Activated CD4-positive, alpha-beta memory T cell treated with anti-CD3 and anti-CD28 coated beads for 36 hours (primary cell): ENCODE measurements at places on chromosomes 11 and 22. TPM values are rescaled to one million over a fixed set of nuclear protein-coding genes. Genes with fewer than 3 reads are reported as not detected.

RGL4 gene
- 7.7 TPM for total RNA-seq

- DNase-seq, result no peak
Observed at GRCh38 chr11:111172321-111172862, 73.1 kb upstream of the POU2AF2 start.

MN1 gene
- not detected for total RNA-seq

GRCh38 chr11:46560300-46560991, 33.4 kb downstream of the AMBRA1 start:
- DNase-seq, result peak; percentile 21

- peak; percentile 53 for DNase-seq
Observed at GRCh38 chr11:1573077-1573902, 1.2 kb upstream of the DUSP8 start.

FXYD2 gene
- not detected for total RNA-seq

- DNase-seq, result no peak
Observed at GRCh38 chr11:2913776-2914175, 15.4 kb downstream of the PHLDA2 start.

DNA sequence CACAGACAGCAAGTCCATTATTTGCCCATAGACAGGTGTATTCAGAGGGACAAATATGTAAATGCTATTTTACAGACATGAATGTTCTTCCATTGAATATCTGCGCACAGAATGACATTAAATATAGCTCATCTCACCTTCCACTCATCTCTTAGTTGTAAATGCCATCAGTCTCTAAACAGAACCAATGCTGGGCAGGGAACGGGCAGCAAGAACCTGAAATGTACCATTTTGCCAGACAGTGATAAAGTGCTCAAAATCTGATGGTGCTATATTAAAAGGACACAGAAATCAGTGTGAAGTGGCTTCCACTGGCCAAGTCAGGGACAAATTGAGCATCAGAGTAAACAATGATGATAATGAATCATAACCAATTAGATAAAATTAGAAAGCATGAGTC, 10.0 kb upstream of the OR8B4 start:
- no peak for DNase-seq
